ENCODE measurements at places on chromosomes 11 and 22. TPM values are rescaled to one million over a fixed set of nuclear protein-coding genes. Genes with fewer than 3 reads are reported as not detected.

- H3K4me1 ChIP-seq = no peaks in the 10 kb centered on the region
- H3K27ac ChIP-seq = no peak overlapping the region
- no peak for DNase-seq
- H3K36me3 ChIP-seq = no peaks in the 10 kb centered on the region
- no peaks in the 10 kb centered on the region for H3K27me3 ChIP-seq
- no peak overlapping the region for H3K4me3 ChIP-seq
Measured at GRCh38 chr22:22663861-22664800, 19.7 kb downstream of the GGTLC2 start.

GRCh38 chr11:7982582-7983119 lies 4.5 kb upstream of the EIF3F start:
- no peak overlapping the region for H3K4me3 ChIP-seq
- H3K4me1 ChIP-seq = no peaks in the 10 kb centered on the region
- H3K36me3 ChIP-seq = no peaks in the 10 kb centered on the region
- H3K27me3 ChIP-seq = no peaks in the 10 kb centered on the region
- no peak for DNase-seq

TESMIN gene
- 1.5 TPM for total RNA-seq

DNA sequence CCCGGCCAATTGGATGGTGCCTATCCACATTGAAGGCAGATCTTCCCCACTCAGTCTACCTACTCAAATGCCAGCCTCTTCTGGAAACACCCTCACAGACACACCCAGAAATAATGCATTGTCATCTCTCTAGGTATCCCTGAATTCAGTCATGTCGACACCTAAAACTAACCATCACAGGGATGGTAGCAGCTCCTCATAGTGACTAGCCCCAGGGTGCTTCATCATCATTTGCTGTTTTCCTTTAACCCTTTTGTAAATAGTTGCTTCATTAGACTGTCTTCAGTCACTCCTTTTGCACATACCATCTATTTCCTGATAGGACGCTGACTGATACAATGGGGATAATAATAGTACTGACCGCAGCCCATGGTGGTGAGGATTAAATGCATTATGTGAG lies 18.8 kb upstream of the AMOTL1 start:
- H3K36me3 ChIP-seq = no peaks in the 10 kb centered on the region
- H3K4me3 ChIP-seq = no peak overlapping the region
- no peaks in the 10 kb centered on the region for H3K27me3 ChIP-seq
- no peak overlapping the region for H3K27ac ChIP-seq
- DNase-seq = no peak

- H3K36me3 ChIP-seq = no peaks in the 10 kb centered on the region
- H3K27me3 ChIP-seq = no peaks in the 10 kb centered on the region
- no peak for DNase-seq
- H3K4me3 ChIP-seq = no peak overlapping the region
- H3K4me1 ChIP-seq = no peaks in the 10 kb centered on the region
Measured at GRCh38 chr11:22635689-22636088, 10.1 kb upstream of the FANCF start.

DNA sequence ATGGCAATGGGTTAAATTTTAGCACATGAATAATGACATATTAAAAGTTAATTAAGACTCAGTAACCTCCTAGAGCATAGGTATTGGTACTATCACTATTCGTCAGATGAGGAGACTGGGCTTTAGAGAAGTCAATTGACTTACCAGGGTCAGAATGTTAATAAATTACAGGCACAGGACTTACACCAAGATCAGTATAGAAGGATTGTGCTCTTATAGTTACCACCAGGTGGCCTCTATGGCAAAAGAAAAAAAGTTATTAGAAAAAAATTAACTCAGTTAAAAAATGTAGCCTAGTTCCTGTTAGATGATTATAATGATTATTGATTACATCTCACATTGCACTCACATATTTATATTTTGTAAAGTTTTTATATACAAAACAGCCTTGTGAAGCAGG lies 1163.7 kb downstream of the FAM181B start:
- no peaks in the 10 kb centered on the region for H3K4me1 ChIP-seq
- H3K36me3 ChIP-seq = no peaks in the 10 kb centered on the region
- no peak overlapping the region for H3K4me3 ChIP-seq

MRGPRX4 gene
- not detected for total RNA-seq

- no peak for DNase-seq
- H3K36me3 ChIP-seq = no peaks in the 10 kb centered on the region
- H3K4me1 ChIP-seq = no peaks in the 10 kb centered on the region
- no peaks in the 10 kb centered on the region for H3K27me3 ChIP-seq
Measured at GRCh38 chr11:129131316-129131715, 60.8 kb downstream of the ARHGAP32 start.

SDHD gene
- 65.2 TPM for total RNA-seq

GRCh38 chr11:7973011-7973410 lies 7.8 kb upstream of the NLRP10 start:
- H3K27me3 ChIP-seq = no peaks in the 10 kb centered on the region
- no peak overlapping the region for H3K27ac ChIP-seq
- H3K36me3 ChIP-seq = no peaks in the 10 kb centered on the region
- no peak overlapping the region for H3K4me3 ChIP-seq
- H3K4me1 ChIP-seq = no peaks in the 10 kb centered on the region

- no peak overlapping the region for H3K27ac ChIP-seq
- H3K4me1 ChIP-seq = no peaks in the 10 kb centered on the region
- DNase-seq = peak; percentile 83
- H3K27me3 ChIP-seq = no peaks in the 10 kb centered on the region
Measured at GRCh38 chr22:44975427-44976262, 34.2 kb downstream of the PHF21B start.

DNA sequence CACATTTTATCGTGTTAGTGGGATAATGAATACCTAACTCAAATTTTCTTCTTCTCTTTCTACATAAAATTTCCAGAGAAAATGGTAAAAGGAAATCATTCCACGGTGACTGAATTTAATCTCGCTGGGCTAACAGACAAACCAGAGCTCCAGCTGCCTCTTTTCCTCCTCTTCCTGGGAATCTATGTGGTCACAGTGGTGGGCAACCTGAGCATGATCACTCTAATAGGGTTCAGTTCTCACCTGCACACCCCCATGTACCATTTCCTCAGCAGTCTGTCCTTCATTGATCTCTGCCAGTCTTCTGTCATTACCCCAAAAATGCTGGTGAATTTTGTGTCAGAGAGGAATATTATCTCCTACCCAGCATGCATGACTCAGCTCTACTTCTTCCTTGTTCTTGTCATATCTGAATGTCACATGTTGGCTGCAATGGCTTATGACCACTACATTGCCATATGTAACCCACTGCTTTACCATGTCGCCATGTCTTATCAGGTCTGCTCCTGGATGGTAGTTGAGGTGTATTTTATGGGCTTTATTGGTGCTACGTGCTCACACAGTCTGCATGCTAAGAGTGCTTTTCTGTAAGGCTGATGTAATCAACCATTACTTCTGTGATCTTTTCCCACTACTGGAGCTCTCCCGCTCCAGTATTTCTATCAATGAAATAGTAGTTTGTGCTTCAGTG lies 24.1 kb downstream of the OR10D3 start:
- no peaks in the 10 kb centered on the region for H3K4me1 ChIP-seq
- DNase-seq = no peak
- no peaks in the 10 kb centered on the region for H3K27me3 ChIP-seq

- no peak overlapping the region for H3K27ac ChIP-seq
- H3K4me1 ChIP-seq = no peaks in the 10 kb centered on the region
- H3K4me3 ChIP-seq = no peak overlapping the region
Measured at GRCh38 chr11:32478277-32478731, 43.0 kb upstream of the WT1 start.

DNA sequence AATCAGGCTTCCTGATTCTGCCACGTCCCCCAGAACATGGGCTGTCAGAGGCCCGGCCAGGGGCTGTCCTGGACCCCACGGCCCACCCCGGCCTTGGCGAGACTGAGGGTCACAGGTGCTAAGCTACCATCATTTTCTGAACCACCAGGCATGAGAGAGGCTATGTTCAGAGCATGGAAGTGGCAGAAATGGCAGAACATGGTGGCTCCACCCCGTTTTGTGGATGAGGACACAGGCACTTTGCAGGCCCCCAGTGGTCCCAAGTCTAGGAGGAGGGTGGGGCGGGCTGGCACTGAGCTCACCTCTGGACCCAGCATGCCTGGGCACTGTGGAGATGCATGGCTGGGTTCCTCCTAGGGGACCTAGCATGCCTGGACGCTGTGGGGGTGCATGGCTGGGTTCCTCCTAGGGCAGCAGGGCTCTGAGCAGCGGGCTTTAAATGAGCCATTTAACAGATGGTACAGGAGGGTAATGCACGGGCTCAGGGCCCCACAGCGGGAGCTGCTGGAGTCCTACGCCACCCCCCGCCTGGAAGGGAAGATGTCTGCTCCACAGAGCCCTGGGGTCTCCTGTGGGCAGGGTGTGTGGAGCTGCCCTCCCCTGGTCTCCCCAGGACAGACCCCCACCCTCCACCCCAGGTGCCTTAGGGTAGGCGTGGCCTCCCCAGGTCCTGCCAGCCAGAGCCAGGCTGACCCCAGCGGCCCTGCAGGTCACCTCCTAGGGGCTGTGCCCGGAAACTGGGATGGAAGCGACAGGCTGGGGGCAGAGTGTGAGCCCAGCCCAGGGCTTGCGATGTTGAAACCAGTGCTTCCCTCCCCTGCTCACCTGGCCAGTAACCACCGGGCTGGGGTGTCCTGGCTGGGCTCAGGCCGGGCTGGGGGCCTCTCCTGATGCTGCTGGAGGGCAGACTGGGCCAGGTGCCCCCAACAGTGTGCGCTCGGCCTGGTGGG lies 6.1 kb upstream of the MUC5AC start:
- DNase-seq = no peak
- no peak overlapping the region for H3K27ac ChIP-seq
- no peak overlapping the region for H3K4me3 ChIP-seq
- H3K4me1 ChIP-seq = no peaks in the 10 kb centered on the region
- H3K36me3 ChIP-seq = no peaks in the 10 kb centered on the region

GRCh38 chr22:39343259-39344045 lies 6.3 kb upstream of the SYNGR1 start:
- no peak overlapping the region for H3K4me3 ChIP-seq
- H3K36me3 ChIP-seq = no peaks in the 10 kb centered on the region
- H3K27ac ChIP-seq = no peak overlapping the region
- H3K27me3 ChIP-seq = no peaks in the 10 kb centered on the region
- peak; percentile 77 for DNase-seq
- no peaks in the 10 kb centered on the region for H3K4me1 ChIP-seq

GAS2 gene
- total RNA-seq = 0.52 TPM

DNA sequence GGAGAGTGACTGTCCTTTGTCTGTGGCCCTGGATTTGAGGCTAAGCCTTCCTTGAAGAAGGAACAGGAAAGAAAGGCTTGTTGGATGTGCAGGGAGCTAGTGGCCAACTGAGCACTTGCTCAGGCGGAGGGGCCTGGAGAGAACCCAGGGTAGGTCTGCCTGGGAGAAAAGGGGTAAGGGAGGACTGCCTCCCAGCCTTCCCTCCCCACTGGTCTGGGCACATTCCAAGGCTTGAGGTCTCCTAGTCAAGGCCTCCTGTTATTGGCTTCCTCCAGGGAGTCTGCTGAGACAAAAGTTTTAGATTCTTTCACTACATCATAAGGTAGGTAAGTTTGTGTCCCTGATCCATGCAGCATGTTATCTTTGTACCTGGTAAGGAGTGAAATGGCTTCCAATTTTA lies 15.2 kb downstream of the KCNQ1OT1 start:
- no peaks in the 10 kb centered on the region for H3K4me1 ChIP-seq
- H3K36me3 ChIP-seq = no peaks in the 10 kb centered on the region
- H3K27ac ChIP-seq = no peak overlapping the region
- no peak overlapping the region for H3K4me3 ChIP-seq
- DNase-seq = peak; percentile 24

GRCh38 chr11:17939542-17939941 lies 73.3 kb downstream of the SERGEF start:
- no peak overlapping the region for H3K27ac ChIP-seq
- peaks cover 2% of the 10 kb centered on the region for H3K4me1 ChIP-seq
- no peak for DNase-seq

- H3K4me1 ChIP-seq = no peaks in the 10 kb centered on the region
- no peak for DNase-seq
- H3K27ac ChIP-seq = no peak overlapping the region
- no peaks in the 10 kb centered on the region for H3K36me3 ChIP-seq
- H3K4me3 ChIP-seq = no peak overlapping the region
Measured at GRCh38 chr22:35561796-35562526, 21.3 kb downstream of the RASD2 start.

DNA sequence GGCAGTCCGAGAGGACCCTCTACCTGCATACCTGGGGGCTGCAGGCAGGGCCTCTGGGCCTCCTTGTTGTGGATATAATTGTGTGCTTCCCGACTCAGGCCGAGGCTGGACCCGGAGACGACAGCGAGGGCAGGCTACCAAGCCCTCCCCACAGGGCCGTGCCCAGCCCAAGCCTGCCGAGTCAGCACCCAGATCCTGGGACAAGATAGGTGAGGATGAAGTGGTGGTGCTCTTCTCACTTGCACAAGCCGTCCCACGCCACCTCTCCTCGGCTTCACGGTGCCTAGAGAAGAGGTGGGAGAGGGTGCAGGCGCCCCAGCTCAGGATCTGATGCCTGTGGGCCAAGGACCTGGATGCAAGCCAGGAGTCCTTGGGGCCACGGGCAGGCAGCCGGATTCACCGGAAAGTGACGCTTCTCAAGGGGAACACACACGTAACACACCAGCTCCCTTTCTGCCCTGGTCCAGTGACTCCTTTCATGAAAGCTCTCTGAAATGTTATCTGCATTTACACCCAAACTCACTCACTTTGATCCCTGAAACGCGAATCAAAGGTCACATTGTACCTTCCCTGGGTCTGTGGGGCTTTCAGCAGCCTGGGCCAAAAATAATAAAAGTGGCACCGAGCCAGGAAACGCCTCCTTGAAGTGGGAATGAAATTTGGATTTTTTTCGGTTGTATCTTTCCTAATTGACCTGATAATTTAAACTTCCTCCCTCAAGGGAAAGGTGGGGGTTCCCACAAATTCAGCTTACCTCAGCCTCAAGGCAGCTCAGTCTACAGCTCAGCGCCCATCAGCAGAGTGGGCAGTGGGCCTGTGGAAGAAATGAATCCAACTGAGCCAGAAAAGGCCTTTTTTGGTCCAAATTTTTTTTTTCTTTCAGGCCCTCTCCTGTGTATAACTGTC lies 1.1 kb upstream of the GNB1L start:
- peak; percentile 84 for DNase-seq
- peak overlapping the region; percentile 60 for H3K4me3 ChIP-seq
- H3K27me3 ChIP-seq = no peaks in the 10 kb centered on the region
- no peaks in the 10 kb centered on the region for H3K4me1 ChIP-seq
- H3K27ac ChIP-seq = peak overlapping the region; percentile 72
